Activated T-helper 1 cell treated with anti-CD3 and anti-CD28 coated beads, Interleukin-12 subunit alpha, Interleukin-12 subunit beta, Interleukin-2, Interleukin-4 antibody, amounts not matched to agents 30 ng/mL and 10 ng/mL and 1 ng/mL, durations not matched to agents 14 hours and 24 hours and 36 hours (primary cell): ENCODE measurements at places on chromosomes 5 and 9. TPM values are rescaled to one million over a fixed set of nuclear protein-coding genes. Genes with fewer than 3 reads are reported as not detected.
A peak's percentile ranks its signal among the peaks of the same experiment; 100 is the strongest.

DNA sequence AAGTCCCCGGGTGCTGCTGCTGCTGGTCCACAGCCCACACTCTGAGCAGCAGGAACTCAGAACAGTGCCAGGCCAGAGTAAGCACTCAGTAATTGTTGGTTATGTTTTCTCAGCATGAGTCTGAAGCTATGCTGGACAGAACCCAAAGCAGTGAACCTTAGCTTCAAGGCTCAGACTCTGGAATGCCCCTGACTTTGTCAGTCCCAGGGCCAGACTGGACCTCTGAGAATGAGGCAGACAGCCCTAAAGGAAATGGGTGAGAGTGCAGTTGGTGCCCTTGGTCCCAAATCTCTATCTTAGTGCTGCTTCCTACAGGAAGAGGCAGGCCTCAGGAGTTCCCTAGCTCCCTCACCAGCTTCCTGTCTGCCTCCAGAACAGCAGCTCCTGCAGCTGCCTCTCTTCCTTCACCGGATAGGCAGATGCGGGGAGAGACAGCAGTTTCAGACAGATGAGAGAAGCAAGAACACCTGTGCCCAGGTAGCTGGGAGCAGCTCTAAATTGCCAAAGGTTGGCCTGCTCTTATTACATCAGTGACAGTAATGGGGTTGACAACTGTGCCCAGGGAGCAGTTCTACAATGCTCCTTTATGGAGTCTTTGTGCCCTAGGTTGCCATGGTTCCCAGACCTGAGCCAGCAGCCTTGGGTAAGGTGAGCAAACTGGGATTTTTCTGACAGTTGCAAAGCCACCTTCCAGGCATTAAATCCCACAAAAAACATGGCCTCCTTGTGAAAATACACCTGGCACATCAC lies 82.2 kb upstream of the CXCL14 start:
- no peak for DNase-seq

DNA sequence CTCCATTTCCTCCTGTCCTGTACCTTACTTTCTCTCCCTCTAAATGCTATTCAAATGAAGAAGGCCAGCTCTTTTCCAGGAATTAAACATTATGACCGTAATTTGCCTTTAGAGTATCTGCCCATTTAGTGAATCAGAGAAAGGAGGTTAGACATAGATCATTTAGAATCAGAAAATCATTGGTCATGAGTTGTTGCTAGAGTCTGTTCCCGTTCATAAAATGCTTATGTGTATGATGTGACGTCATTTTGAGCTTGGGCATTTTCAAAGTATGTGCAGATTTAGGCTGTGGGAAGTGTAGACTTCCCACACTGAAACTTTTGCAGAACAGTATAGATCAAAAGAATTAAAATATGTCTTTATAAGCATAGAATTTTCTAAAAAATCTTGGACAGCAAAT lies 163.0 kb downstream of the ALDH1A1 start:
- no peak for DNase-seq

- no peak for DNase-seq
Observed at GRCh38 chr9:114616684-114617520, 5.8 kb downstream of the TMEM268 start.

DNA sequence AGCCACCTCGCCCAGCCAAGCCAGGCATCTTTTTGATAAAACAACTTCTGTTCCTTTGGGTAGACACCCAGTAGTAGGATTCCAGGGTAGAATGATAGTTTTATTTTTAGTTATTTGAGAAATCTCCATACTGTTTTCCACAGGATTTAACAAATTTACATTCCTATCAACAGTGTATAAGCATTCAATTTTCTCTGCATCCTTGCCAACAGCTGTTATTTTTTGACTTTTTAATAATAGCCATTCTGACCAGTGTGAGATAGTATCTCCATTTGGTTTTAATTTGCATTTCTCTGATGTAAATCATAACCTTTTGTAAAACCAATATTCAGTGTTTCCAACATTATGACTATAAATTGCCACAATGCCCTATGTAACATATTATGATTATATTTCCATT lies 28.2 kb upstream of the CCNB1 start:
- DNase-seq = no peak

DNA sequence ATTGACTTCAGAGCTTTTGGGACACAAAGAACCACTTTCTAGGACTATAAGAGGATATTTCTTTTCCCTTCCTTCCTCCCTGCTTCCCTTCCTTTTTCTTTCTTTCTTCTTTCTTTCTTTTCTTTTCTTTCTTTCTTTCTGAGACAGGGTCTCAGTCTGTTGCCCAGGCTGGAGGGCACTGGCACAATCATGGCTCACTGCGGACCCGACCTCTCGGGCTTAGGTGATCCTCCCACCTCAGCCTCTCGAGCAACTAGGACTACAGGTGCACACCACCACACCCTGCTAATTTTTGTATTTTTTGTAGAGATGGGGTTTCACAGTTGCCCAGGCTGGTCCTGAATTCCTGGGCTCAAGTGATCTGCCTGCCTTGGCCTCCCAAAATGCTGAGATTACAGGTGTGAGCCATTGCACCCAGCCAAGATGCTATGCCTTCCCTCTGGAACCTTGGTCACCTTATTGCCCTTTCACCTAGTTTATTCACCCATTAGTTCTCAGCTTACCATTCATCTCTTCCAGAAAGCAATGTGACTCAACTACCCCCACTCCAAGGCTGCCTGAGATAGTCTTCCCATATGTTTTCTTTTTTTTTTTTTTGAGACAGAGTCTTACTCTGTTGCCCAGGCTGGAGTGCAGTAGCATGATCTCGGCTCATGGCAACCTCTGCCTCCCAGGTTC lies 10.1 kb downstream of the PLIN2 start:
- DNase-seq = no peak

DNA sequence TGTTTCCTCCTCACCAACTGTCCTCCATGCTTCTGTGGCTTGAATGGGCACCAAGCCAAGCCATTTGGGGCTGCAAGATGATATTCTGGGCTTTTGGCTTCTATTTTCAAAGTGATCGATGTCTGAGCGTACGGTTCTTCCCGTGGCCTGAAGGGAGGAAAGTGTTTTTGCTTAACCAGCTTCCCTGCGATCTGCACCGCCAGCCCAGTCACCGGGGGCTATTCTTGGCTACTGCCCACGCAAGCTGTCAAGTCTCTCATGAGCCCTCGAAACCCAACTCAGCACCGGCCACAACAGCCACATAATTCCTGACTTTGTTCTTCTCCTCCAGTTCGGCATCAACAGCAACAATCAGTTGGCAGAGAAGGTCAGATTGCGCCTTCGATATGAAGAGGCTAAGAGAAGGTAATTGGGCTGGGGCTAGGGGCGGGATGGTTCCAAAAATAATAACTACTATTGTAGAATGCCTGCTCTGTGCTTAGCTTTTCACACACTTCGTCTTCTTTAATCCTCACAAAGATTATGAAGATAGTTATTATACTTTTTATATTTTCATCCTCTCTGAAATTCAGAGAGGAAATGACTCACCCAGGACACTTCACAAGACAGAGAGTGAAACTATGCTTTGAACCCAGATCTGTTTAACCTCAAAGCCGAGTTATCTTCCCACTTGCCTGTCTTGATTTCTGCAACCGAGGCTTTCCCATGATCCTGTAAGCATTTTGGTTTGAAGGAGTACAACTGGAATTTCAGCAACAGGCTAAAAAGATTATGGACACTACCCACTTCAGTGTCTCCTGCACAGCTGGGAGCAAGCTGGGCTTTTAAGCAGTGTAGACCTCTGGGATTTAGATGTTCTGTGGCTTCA lies 76.4 kb upstream of the RARS1 start:
- no peak for DNase-seq

DNA sequence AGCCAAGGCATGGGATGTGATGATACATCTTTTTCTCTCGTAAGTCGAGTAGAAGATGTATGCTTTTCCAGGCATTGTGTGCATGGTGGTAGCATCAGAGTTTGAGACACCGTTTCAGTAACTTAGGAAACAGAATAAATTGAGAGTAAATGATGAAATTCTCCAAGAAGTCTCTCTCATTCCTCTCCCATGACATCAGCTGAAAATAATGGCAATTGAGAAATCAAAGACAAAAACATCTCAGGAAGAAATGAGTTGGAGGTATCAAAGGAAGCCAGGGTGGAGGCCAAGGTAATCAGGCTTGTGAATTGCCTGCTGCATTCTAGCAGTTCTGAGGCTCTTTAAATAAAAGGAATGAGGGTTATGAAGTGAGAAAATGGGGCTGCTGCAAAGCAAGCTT lies 53.9 kb downstream of the SGCD start:
- no peak for DNase-seq

GRCh38 chr9:112558476-112558875 lies 71.8 kb downstream of the KIAA1958 start:
- DNase-seq = no peak

- no peak for DNase-seq
Observed at GRCh38 chr5:8241076-8241475, 372.1 kb downstream of the MTRR start.

- DNase-seq = no peak
Observed at GRCh38 chr9:122001491-122002201, 91.5 kb downstream of the TTLL11 start.

- DNase-seq = no peak
Observed at GRCh38 chr5:144177548-144177947, 6.9 kb downstream of the KCTD16 start.

DNA sequence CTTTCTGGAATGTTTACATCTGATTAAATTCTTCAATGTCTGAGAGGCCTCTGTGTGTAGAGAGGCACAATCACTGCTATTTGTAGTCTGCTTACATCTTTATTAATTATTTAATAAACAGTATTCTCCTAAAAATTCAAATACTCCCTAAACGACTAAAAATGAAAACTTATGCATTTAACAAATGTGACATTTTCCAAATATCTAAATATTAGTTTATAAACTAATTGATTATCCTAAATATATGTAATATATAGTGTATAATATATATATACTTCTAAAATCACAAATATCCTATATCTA lies 57.7 kb upstream of the ZBED3 start:
- DNase-seq = no peak

GRCh38 chr5:81556809-81557208 lies 162.9 kb upstream of the ACOT12 start:
- no peak for DNase-seq

DNA sequence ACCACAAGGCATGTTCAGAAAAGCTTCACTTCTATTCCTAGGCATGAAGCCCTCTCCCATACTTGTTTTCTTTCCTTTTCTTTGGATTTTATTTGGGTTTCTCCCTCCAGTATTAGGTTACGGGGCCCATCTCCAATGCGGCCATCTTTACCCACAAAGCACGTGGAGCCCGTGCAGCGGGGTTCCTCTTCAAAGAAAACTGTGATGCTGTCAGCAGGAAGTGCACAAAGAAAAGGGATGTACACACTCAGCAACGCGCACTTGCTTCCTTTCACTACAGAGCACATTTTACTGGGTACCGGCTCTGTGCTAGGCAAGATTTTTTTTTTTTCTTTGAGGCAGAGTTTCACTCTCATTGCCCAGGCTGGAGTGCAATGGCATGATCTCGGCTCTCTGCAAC lies 106.6 kb downstream of the COL23A1 start:
- peak; percentile 8 for DNase-seq

DNA sequence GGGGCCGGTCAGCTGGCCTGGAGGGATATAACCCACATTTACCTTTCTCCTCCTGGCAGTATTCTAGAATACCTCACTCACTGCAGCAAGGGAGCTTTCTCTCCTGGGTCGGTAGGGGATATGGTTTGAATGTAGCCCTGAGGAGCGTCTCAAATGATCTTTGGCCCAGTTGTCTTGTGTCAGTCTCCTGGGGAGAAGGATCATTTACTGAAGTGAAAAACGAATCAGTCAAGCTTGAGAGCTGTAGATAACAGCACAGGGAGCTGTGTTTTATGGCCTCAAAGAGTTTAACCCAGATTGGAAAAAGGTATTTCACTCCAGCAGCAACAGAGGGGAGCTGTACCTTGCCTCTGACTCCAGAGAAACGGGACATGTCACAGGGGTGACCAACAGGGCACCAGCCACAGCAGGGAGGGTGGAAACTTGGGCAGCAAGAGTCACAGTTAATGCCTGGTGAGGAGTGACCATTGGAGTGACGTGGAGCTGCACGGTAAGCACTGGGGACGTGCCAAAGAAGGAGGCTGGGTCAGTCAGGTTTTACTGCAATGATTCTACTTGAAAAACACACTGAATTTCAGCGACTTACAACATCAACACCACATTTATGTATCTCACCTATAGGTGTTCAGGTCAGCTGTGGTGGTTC lies 29.8 kb upstream of the ZFR start:
- no peak for DNase-seq

Gene GFPT2
- 1.1 and 1.4 TPM in 2 replicates for total RNA-seq

Gene FST
- 0.17 and 0.31 TPM in 2 replicates for total RNA-seq

Gene TMEM8B
- total RNA-seq = 1.7 and 1.9 TPM in 2 replicates

Gene TRAF1
- 136 and 138 TPM in 2 replicates for total RNA-seq

Gene ORM2
- not detected in 2 replicates for total RNA-seq

Gene LIX1
- not detected in 2 replicates for total RNA-seq

Gene ZER1
- total RNA-seq = 21.1 and 21.5 TPM in 2 replicates

Gene PCA3
- not detected in 2 replicates for total RNA-seq

Gene PPP2R2B
- total RNA-seq = not detected in 2 replicates
